NAMALWA (cell line): ENCODE measurements at places on chromosomes 4 and X.

GRCh38 chr4:128380306-128380705, 92.7 kb upstream of the PGRMC2 start:
- no peak for DNase-seq

DNA sequence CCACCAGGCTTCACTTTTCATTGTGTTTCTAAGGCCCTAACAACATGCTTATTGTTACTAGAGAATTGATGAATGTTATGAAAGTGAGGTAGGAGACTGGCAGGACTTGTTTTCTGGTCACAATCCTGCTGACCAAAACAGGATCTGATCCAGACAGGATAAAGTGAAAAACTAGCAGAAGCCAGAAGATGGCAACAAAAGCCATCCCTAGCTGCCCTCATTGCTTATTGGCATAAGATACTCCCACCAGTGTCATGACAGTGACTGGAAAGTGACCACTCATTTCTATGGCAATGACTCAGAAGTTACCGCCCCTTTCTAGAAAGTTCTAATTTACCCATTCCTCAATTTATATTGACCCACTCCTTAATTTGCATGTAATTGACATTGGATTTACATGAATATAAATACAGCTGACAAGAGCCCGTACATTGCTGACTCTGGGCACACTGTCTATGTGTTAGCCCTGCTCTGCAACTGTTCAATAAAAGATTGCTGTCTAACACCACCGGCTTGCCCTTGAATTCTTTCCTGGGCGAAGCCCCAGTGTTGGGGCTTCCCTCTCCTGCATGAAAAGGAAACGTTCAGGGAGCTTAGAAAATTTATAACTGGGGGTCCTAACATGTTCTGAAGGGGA, 30.0 kb upstream of the FGG start:
- no peak for DNase-seq

GRCh38 chr4:81541161-81541945, 69.6 kb upstream of the RASGEF1B start:
- no peak for DNase-seq

- no peak for DNase-seq
These were observed 33.0 kb upstream of the CXCL8 start for GRCh38 chr4:73707269-73707875.

GRCh38 chrX:15358533-15358932, 23.2 kb upstream of the PIGA start:
- DNase-seq: peak; percentile 13

DNA sequence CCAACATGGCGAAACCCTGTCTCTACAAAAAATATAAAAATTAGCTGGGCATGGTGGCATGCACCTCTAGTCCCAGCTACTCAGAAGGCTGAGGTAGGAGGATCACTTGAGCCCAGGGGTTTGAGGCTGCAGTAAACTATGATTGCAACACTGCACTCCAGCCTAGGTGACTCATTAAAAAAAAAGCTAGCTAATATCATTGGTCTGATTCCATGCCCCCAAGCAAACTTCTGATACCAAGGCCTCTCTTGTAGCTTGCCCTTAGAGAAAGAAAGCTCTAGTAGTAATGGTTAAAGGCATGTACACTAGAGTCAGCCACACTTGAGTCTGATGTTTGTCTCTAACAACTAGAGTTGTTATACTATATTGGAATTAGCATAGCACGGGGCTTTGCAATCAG, 32.6 kb upstream of the PHF8 start:
- DNase-seq: no peak

DNA sequence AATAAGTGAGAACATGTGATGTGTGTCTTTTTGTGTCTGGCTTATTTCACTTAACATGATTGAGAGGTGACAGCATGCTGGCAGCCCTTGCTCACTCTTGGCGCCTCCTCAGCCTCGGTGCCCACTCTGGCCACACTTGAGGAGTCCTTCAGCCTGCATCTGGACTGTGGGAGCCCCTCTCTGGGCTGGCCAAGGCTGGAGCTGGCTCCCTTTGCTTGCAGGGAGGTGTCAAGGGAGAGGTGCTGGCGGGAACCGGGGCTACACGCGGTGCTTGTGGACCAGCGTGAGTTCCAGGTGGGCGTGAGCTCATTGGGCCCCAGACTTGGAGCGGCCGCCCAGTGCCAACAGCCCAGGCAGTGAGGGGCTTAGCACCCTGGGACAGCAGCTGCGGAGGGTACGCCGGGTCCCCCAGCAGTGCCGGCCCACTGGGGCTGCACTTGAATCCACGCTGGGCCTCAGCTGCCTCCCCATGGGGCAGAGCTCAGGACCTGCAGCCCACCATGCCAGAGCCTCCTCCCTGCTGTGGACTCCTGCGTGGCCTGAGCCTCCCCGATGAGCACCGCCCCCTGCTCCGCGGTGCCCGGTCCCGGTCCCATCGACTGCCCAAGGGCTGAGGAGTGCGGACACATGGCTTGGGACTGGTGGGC, 658.6 kb downstream of the GRXCR1 start:
- no peak for DNase-seq

GRCh38 chr4:142840516-142841123, 5.5 kb downstream of the INPP4B start:
- DNase-seq: peak; percentile 35

GRCh38 chr4:45701621-45702020, 422.2 kb downstream of the GABRG1 start:
- no peak for DNase-seq

GRCh38 chr4:118348886-118349285, 3.9 kb downstream of the PRSS12 start:
- no peak for DNase-seq

DNA sequence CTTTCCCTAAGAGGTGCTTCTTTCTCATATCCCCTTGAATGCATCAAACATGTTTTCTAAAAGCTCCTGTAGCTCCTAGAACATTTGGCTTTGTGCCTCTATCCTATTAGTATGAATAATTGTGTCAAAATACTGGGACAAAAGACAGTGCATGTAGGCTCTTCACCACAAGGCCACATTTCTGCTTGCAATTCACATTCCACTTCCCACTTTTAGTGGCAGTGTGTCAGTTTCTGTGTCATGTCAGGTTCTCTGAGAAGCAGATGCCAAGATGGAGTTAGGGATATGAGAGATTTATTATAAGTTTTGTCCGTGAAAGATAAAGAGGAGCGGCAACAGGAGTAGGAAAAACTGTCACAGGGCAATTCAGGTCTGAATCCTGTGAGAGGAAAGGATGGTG, 61.3 kb upstream of the GPRIN3 start:
- DNase-seq: no peak

DNA sequence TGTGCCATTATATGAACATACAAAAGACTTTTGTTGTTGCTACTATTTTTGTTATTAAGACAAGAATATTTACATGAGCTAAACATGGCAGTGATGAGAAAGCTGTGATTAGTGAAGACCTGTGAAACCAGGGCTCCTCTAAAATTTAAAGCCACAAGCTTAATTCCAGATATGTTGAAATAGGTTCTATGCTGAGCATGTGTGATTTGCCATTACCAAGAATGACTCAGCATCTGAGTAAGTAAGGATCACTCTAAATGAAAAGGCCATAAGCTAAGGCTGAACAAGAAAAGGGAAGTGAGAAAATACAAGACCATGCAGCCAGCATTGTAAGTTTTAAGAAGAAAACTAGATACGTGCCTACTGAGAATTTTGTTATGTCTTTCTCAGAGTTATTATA, 75.9 kb upstream of the CAMK2D start:
- peak; percentile 72 for DNase-seq

- DNase-seq: no peak
These were observed 1.7 kb upstream of the HEPH start for GRCh38 chrX:66162331-66162822.

DNA sequence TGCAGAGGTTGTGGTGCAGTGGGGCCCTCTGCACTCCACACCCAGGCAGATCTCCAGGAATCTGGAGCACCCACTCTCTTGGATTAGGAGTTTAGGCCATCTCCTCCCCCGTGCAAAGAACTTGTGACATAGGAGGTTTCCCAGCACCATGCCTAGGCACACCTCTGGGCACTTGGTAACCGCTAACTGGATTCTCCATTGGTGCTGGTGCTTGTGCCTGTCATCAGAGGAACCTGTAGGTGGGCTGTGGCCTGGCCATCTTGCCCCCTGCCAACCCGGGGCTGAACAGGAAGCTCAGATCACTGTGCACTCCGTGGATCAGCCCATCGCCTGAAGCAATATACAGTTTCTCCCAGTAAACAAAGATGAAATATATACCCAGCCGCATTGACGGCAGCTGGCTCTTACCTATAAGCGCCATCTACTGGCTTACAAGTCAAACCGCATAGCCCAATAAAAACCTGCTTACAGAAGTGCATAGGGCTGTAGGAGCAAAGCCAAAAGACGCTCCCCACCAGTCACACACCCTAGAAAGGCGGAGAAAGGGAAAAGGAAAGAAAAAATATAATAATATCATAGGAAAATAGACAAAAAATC, 19.1 kb upstream of the TEX13B start:
- peak; percentile 51 for DNase-seq

DNA sequence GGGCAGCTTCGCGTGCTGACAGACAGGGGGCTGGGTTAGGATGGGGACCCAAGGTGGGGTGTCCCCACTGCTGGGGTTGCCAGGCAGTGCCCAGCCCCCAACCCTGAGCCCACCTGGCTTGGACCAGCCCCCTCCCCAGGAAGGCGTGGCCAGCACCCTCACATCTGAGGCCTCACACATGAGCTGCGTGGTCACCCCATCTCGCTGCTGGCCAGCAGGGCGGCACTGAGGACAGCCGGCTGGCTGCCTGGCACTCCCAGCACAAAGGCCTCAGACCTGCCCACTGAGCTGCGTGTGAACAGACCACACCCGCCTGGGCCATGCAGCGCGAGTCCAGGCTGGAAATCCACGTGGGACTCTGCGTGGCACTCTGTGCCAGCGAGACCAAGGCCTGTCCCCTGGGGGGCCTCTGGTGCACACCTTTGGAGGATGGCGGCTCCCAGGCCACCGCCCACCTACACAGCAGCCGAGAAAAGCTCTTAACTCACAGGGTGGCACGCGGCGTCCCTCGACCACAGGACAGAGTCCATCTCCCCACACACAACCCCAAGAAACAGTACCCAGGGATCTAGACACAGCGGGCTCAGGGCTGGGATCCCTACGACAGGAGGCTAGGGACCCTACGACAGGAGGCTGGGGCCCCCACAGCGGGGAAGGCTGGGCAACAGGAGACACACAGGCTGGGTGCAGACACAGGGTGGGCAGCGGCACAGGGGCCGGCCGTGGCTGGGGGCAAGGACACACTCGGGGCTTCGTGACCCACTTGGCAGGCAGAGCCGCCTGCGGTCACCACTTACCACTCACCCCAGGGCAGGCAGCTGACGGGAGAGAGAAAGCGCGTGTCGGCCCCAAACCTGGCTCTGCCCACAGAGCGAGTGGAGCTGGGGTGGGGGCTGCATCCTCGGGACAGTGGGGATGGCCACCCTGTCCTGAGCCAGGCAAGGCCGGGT, 9.8 kb downstream of the DGKQ start:
- DNase-seq: no peak

DNA sequence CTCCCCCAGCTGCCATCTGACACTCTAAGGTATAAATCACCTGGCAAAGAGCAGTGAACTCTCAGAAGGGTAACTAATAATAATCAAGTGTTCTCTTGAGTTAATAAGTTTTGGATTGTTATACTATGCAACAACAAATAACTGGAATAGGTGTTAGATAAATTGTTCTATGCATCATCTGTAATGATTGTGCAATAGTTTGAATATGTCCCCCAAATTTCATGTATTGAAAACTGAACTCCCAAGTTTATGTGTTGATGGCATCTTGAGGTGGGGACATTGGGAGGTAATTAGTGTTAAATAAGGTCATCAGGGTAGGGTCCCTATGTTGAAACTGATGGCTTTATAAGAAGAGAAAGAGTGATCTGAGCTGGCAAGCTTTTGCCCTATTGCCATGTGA, 272.7 kb upstream of the TAPT1 start:
- DNase-seq: no peak

DNA sequence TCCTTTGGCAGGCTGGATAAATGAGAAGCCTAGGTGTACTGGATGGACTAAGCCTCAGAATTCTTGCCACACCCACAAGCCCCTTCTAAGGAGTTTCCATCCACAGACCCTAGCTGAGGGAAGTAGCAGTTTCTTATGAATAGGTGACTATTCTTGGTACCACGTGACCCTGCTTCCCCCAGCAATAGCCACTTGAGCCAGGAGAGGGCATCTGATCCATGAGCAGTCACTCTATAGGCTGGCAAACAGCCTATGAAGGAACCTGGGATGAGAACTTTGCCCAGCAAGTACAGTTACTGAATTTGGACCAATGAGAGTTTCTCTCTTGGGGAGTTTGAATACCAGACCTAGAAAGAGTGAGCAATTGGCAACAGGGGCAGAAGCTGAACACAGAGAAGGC, 84.0 kb downstream of the RTL9 start:
- peak; percentile 44 for DNase-seq

DNA sequence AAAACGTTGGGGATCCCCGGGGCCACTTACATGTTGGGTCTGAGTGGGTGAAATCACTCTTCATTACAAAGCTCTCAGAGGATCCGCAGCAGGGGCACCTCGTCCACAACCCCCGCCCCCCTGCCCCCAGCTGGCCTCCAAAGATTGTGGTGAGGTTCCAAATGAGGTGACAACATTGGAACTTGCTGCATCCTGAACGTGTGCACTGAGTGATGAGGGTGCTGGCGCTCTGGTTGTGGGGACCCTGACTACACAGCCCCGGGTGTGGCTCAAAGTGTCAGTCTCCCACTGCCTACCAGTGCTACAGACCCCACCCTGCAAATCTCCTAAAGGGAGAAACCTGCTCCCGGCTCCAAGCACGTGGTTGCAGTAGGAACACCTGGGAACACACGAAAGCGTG, 111.9 kb downstream of the PHKA2 start:
- no peak for DNase-seq

- no peak for DNase-seq
These were observed 338.2 kb upstream of the PABPC4L start for GRCh38 chr4:134539729-134540231.

DNA sequence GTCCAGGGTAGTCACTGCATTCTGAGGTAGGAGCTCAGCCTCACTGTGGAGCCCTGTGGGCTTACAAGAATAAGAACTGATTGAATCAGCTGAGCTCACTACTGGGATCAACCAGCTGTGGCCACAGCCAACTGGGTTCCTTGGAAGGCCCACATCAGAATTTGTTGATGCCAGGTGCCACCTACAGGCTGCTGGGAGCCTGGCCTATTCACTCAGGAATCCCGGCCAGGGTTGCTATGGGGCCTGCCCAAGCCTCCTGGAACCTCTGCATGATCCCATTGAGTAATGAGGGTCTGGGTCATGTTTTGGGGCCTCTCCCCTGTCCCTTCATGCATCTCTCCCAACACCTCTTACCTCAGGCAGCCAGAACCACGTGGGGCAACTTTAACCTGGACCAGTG, 53.9 kb upstream of the KIAA1210 start:
- DNase-seq: no peak

DNA sequence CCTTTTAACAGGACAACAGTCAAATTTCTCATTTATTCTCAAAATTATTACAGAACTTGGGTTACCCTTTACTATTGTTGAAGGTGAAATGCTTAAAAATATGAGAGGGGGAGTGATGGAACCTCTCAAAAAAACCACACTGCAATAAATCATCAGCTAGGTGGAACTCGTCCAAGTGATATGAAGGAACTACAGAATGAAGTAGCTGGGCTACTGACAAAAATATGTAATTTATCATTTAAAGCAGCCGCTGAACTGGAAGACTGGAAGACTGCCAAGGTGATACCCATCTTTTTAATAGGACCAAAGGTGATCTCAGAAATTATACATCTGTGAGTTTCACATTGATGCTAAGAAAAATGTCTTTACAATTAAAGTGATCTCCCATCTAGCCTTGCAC, 597.7 kb upstream of the TENM3 start:
- no peak for DNase-seq

GRCh38 chrX:29477878-29478277, 737.5 kb upstream of the MAGEB2 start:
- DNase-seq: peak; percentile 1
